ENCODE measurements at places on chromosomes 6 and 20.

DNA sequence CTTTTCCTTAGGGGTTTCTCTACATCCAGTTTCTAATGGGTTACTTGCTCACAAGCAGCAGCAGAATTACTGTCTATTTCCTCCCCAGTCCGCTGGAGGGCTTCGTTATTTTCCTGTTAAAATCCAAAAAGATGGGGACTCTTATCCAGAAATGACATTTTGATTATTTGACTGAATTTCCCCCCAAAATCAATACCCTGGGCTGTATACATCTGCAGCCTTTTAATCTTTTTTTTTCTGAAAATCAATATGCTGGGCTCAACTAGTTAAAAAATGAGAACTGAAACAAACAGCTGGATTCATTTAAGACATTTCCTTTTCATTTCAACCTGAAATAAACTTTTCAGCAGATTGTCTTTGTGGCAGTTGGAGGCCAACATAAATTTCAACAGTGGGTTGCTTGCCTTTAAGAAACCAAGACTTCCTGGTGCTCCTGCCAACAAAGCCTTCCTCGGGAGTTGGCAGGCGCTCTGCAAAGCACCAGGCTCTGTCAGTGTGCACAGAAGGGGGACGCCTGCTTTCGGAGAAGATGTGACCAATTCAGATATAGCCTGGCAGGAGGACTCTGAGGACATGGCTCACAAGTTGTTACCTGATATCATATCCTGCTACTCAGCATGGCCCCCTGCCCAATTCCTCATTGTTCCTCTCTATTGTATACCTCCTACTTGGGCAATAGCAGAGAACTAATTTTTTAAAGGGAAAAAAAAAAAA, 204.7 kb upstream of the ARG1 start:
- DNase-seq: peak; percentile 3

DNA sequence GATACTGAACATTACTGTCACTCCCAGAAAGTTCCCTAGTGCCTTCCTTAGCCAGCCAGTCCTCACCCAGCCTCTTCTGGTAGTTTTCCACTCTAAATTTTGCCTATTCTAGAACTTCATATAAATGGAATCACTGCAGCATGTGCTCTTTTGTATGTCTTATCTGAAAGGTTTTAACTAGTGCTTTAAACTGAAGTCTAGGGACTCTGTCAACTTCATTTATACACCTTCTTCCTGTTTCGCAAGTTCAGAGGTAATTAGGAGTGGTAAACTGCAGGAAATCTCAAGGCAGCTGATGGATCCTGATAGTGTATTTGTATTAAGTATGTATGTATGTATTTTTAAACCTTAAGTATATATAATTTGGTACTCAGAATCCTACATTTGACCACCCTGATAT, 94.3 kb downstream of the TCP11 start:
- DNase-seq: peak; percentile 32

DNA sequence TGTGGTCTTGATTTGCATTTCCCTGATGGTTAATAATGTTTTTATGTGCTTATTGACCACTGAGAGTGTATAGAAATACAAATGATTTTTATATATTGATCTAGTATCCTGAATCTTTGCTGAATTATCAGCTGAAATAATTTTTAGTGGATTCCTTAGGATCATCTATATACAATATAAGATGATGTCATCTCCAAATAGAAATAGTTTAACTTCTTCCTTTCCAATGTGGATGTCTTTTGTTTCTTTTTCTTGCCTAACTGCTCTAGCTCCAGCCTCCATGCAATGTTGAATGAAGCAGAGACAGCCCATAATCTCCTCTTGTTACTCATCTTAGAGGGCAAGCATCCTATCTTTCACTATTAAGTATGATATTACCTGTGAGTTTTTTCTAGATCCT, 226.4 kb downstream of the GMDS start:
- DNase-seq: no peak

GRCh38 chr6:155419161-155419560, 36.5 kb downstream of the NOX3 start:
- DNase-seq: peak; percentile 28

DNA sequence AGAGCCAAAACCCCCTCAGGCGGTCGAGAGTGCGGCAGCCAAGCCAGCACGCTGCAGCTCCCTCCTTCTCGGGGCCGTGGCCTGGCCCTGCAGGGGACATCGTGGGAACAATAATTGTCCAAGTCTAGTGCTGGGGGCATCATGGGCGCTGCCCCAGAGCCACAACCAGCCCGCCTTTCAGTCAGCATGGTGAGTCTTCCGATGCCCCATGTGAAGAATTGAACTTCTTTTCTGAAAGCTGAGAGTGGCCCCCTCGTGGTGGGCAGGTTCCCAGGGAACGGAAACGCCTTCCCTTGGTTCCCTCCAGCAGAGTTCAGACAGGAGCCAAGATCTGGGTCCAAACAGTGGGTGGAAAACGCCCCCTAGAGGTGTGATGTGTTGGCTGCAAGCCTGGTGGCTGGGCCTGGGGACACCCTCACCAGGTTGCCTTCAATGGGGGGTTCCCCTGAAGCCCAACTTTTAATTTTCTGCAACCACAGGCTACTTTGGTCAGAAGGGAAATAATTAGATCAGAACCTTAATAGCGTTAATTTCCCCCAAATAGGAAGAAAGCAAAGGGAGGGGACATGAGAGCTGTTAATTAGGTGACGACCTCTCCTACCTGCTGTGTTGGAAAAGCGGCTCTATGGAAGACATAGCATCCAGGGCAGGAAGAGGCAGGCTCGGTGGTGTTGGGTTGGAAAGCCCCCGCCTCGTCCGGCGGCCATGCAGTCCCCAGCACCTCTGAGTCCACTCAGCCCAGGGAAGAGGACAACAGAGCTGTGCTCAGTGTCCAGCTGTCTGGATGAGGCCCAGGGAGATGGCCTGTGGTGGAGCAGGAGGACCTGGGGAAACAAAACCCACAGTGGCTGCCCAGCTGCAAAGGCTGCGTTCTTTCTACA, 4.7 kb upstream of the MRGBP start:
- DNase-seq: peak; percentile 86

- no peak for DNase-seq
Measured at GRCh38 chr6:132746048-132746447, 11.7 kb downstream of the VNN2 start.

GRCh38 chr6:38555606-38556005, 84.1 kb downstream of the BTBD9 start:
- DNase-seq: no peak

GRCh38 chr6:79038061-79038460, 40.0 kb downstream of the PHIP start:
- DNase-seq: peak; percentile 12

GRCh38 chr6:15507746-15508145, 155.1 kb downstream of the DTNBP1 start:
- DNase-seq: no peak

GRCh38 chr6:40854592-40854991, 184.4 kb downstream of the UNC5CL start:
- DNase-seq: no peak

DNA sequence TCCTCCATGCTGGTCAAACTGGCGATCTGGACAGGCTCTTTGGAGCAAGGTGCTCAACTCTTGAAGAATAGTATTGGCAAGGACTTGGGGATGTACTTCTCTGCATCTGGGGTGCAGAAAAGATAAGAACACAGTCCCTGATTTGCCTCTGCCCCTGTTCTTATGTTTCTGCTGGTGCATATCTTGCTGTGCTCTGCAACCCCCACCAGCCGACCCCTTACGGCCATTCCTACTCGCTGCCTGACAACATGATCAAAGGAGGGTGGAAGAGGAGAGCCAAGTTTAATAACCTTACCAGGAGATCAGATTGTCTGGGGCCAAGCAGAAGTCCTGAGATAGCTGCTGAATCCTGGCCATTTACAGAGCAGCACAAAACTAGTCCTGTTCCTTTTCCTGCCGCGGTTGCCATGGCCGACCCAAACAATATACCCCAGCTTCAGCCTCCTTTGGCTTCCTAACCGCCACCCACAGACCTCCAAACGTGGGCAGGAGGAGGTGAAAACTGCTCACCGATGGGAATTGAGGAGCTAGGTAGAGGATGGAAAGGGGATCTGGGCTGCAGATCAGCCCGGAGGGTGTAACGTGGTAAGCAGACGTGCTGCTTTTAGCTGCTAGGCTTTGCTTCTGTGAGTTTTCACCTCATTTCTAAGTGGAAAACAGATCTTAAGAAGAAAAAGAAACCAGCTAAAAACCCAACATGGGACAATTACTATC, 60.9 kb downstream of the ATXN1 start:
- DNase-seq: no peak

DNA sequence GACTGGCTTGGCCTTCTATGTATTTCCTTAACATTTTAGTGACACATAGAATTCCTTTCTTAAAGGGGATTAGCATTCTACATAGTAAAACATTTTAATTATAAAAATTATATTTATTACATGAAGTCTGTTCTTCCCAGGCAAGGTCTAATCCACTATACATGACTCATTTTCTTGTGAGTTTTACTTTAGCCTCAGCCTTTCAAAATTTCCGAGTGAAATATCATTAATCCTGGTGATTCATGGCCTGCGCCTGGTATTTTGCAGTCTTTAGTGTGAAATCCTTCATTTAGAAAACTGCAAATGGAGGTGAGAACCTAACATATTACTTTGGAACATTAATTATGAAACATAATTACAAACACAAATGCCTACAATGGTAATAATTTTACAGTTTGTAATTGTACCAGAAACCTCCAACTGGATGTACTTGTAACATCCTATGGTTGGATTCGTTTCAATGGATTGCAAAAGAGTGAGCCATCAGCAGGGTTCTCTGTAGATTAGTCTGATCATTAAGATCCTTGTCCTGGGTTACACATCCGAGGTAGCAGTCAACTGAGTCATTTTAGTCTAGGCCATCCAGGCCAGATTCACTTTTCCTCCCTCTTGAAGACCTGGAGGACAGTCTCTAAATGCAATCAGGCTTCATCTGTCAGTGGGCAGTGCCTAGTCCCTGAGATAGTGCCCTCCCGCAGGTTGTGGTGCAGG, 272.0 kb downstream of the PACRG start:
- peak; percentile 49 for DNase-seq

GRCh38 chr6:145531822-145532221, 203.5 kb downstream of the EPM2A start:
- DNase-seq: no peak

GRCh38 chr6:39816747-39817146, 24.6 kb downstream of the DAAM2 start:
- DNase-seq: no peak

DNA sequence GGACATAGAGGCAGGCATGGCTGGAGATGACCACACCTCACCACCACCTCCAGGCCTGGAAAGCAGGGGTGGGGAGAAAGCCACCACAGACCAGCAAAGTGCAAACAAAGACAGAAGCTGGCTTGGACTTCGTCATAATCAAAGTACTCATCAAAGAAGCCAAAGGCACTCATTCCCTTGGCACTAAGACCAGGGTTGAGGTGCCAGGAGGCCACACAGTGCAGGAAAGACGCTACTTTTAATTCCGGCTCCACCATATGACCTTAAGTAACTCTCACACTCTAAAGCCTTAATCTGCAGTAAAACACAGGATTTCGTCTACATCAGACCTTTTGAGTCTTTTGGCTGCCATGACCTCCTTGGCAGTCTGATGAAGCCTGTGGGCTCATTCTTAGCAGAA, 123.1 kb downstream of the HIVEP2 start:
- DNase-seq: no peak

DNA sequence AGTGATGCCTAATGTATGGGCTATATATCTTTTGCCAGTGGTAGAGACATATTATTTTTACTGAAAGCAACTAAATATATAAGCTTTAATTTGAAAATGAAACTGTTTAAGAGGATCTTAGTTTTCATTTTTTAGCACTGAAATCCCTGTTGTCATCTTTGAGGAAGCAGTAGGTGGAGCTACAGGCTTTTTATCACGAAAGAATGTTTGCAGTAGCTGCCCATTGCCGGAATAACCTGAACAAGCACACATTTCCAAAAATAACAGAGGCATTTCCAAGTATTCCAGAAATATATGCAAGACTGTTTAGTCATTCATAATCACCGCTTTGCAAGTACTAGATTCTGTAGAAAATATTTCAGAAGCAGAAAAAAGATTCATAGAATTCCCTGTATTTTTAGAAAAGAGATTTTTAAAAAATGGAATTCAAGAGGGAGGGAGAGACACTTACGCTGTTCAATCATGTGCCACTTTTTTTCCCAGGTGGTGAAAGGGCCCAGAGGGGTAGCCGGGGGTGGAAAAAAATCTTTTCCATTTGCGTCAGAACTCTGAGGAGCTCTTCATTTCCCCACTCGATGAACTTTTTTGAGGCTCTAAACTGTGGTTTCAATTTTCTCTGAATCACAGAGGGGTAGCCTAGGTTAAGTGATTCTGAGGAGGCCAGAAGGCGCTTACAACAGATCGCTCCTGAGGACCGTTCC, 142.5 kb upstream of the FERMT1 start:
- peak; percentile 87 for DNase-seq

- no peak for DNase-seq
Measured at GRCh38 chr6:121571455-121571854, 136.0 kb downstream of the GJA1 start.

DNA sequence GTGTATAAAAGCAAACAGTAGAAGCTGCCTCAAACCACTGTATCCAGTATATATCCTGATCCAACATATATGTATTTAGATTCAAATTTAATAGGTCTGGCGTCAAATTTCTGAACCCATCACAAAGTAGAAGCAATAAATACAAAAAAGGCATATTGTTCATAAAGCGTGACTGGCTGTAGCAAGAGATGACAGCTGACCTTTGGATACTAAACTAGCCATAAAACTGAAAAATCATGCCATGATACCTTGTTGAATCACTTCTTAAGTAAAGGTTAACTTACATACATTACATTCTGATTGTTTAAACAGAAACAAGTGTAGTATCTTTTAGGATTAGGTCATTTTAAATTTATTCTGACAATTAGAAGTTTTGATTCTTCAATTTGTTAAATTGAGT, 372.0 kb upstream of the FLRT3 start:
- DNase-seq: no peak

GRCh38 chr6:130298258-130298657, 67.6 kb upstream of the TMEM200A start:
- no peak for DNase-seq

DNA sequence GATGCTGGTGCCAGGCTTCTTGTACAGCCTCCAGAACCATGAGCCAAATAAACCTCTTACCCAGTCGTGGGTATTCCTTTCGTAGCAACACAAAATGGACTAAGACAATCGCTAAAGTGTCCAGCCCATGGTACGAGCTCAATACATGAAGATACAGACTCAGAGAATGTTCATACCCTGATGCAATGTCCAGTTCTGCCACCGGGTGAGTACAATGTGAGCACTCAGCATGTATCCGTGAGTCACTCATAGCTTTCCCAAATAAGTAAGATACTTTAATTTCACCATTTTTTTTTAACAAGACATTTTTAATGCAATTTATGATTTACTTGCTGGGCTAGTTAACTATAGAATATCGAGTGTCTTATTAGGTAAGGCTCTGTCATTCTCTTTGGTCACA, 26.7 kb upstream of the PDE10A start:
- peak; percentile 31 for DNase-seq
